Left ventricle myocardium inferior (tissue), 1 donor: ENCODE measurements at places on chromosomes 7 and 10.

GRCh38 chr7:111873963-111874690 is 311.8 kb upstream of the IMMP2L start:
- H3K4me1 ChIP-seq, result peaks cover 29% of the 10 kb centered on the region
- H3K27me3 ChIP-seq, result no peaks in the 10 kb centered on the region
- H3K36me3 ChIP-seq, result peaks cover 7% of the 10 kb centered on the region
- no peak for DNase-seq

- H3K36me3 ChIP-seq, result peaks cover 22% of the 10 kb centered on the region
- H3K4me1 ChIP-seq, result no peaks in the 10 kb centered on the region
- H3K27me3 ChIP-seq, result no peaks in the 10 kb centered on the region
- no peak for DNase-seq
Measured at GRCh38 chr7:2070151-2070763, 162.5 kb downstream of the MAD1L1 start.

DNA sequence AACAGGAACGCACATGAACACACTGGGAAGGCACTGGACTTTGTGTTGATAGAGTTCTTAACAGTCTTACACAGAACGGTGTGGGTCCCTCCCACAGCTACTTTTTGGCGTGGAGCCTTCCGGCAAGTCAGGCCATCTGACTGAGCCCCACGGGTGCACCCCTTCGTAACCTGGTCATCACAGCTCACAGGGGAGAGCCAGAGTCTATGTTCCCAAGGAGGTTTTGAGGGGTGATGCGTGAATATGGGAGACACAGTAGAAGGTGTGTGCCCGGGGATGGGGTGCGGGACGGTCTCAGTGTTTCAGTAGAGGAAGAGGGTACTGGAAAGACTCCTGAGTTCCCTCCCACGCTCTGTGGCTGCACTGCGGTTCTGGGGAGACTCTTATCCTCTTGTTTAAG is 291.7 kb downstream of the DNAJB6 start:
- no peak overlapping the region for H3K27ac ChIP-seq
- H3K36me3 ChIP-seq, result no peaks in the 10 kb centered on the region
- no peak overlapping the region for H3K4me3 ChIP-seq
- no peaks in the 10 kb centered on the region for H3K4me1 ChIP-seq
- DNase-seq, result no peak

GRCh38 chr10:79310200-79310865 is 36.9 kb upstream of the PPIF start:
- H3K27me3 ChIP-seq, result no peaks in the 10 kb centered on the region
- H3K36me3 ChIP-seq, result peaks cover 93% of the 10 kb centered on the region
- H3K27ac ChIP-seq, result peak overlapping the region; percentile 15
- H3K4me3 ChIP-seq, result no peak overlapping the region
- DNase-seq, result peak; percentile 16

DNA sequence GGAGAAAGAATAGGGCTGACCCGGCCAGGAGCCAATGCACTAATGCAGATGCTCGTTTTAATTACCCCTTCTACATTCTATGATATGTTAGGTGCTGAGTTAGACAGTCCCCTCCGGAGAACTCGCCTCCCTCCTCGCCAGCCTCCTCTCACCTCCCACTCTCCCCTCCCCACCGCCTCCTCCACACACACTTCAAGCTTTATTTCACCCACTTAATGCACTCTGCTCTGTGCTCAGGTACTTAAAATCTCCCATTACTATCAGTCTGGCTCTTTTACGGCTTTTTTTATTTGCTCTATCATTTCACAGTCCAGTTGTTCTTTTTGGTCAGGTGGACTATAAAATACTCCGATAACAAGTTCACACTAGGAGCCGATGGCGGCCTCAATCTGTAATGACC is 231.6 kb downstream of the TEX36 start:
- H3K27ac ChIP-seq, result no peak overlapping the region
- no peak overlapping the region for H3K4me3 ChIP-seq
- H3K4me1 ChIP-seq, result no peaks in the 10 kb centered on the region
- peaks cover 53% of the 10 kb centered on the region for H3K27me3 ChIP-seq
- no peaks in the 10 kb centered on the region for H3K36me3 ChIP-seq
- no peak for DNase-seq

GRCh38 chr7:37285706-37286453 is 162.8 kb downstream of the ELMO1 start:
- peaks cover 81% of the 10 kb centered on the region for H3K4me1 ChIP-seq
- no peaks in the 10 kb centered on the region for H3K36me3 ChIP-seq
- H3K4me3 ChIP-seq, result no peak overlapping the region

DNA sequence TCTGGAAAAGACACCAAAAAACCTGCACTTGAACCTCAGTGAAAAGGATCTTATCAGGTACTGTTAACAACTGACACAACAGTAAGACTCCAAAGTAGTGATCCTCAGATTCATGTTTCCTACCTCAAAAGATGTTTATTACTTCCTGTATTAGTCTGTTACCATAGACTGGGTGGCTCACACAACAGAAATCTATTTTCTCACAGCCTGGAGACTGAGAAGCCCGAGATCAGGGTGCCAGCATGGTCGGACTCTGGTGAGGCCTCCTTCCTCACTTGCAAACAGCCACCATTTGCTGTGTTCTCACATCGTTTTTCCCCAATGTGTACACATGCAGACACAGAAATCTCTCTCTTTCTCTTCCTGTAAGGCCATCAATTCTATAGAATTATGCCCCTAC is 154.0 kb upstream of the THSD7A start:
- no peaks in the 10 kb centered on the region for H3K36me3 ChIP-seq
- no peaks in the 10 kb centered on the region for H3K27me3 ChIP-seq
- no peak overlapping the region for H3K4me3 ChIP-seq
- H3K27ac ChIP-seq, result no peak overlapping the region
- no peaks in the 10 kb centered on the region for H3K4me1 ChIP-seq
